Gastrocnemius medialis (tissue), 4 donors: ENCODE measurements at places on chromosomes 1 and 21. TPM values are rescaled to one million over a fixed set of nuclear protein-coding genes. Genes with fewer than 3 reads are reported as not detected.

- DNase-seq: no peak
These were observed 109.8 kb downstream of the TOMM20 start for GRCh38 chr1:235018720-235019444.

- no peak for DNase-seq
These were observed 216.3 kb upstream of the NR5A2 start for GRCh38 chr1:199811163-199811562.

GRCh38 chr1:39819091-39819812 lies 30.6 kb upstream of the BMP8B start:
- DNase-seq: no peak

GRCh38 chr1:31627930-31628559 lies 10.6 kb downstream of the HCRTR1 start:
- peak; percentile 86 for DNase-seq

- no peak for DNase-seq
These were observed 447.2 kb upstream of the NR5A2 start for GRCh38 chr1:199580300-199580699.

GRCh38 chr1:43619996-43620920 lies 29.7 kb upstream of the KDM4A start:
- DNase-seq: no peak

GRCh38 chr1:150268340-150268704 lies 494 bp downstream of the APH1A start:
- peak; percentile 65 for DNase-seq

DNA sequence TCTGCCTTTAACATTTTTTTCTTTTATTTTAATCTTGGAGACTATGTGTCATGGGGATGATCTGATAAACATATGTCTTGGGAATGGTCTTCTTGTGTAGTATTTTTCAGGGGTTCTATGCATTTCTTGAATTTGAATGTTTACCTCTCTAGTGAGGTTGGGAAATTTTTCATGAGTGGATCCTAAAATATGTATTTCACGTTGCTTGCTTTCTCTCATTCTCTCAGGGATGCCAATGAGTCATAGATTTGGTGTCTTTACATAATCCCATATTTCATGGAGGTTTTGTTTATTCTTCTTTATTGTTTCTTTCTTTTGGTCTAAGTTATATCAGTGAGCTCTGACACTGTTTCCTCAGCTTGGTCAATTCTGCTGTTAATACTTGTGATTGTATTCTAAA lies 1237.2 kb downstream of the PLA2G4A start:
- no peak for DNase-seq

DNA sequence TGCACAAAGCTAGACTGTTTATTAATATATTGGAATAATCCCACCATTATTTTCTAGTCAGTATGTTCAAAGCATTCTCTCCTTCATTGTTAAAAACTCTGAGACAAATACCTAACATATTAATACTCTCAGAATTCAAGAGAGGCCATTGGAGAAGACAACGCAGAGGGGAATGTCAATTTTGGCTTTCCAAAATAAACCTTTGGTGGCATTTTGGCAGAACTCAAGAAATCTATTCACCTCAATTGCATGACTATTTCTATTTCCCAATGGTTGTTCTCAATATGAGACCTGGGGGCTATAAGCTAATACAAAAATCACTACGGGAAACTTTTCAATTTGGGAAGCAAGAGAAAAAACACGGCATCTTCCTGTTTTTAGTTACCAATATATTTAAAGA lies 58.5 kb downstream of the RUSC1 start:
- no peak for DNase-seq

GRCh38 chr1:192786576-192786975 lies 22.3 kb upstream of the RGS2 start:
- no peak for DNase-seq

DNA sequence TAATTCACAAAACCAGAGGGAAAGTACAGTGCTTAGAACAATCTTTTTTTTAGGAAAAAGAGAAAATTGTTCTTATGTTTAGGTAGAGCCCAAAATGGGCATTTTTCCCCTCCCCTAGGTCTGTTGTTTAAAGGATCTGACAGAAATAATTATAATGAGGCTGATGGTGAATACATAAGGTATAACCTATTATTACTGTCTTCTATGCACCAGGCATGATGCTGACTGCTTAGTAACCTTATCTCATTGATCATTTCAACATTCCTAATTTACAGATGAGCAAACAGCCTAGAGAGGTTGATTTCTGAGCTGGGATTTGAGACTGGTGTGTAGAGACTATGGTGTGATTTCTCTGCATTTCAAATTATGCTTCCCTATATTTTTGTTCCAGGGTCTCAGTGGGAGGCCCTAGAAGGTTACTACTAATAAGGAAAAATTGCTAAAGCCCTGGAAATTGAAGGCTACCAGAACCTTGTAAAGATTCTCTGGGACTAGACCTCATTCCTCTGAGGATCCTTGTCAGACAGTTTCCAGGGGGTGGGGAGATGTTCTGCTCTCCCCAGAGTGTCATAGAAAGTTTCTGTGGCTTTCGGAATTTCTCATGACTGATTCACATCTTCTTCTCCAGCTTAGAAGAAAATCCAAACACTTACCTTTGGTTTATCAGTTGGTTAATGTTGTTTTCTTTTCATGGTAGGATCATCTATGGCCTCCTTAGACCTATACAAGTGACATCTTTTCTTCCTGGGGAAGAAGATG lies 44.9 kb downstream of the ROR1 start:
- DNase-seq: no peak

GRCh38 chr1:19083081-19083480 lies 126.6 kb upstream of the IFFO2 start:
- DNase-seq: no peak

- DNase-seq: no peak
These were observed 43.0 kb upstream of the TARDBP start for GRCh38 chr1:10969267-10969970.

GRCh38 chr1:22749503-22749902 lies 38.9 kb downstream of the EPHB2 start:
- DNase-seq: no peak

- DNase-seq: no peak
These were observed 78.9 kb upstream of the F3 start for GRCh38 chr1:94620345-94621031.

DNA sequence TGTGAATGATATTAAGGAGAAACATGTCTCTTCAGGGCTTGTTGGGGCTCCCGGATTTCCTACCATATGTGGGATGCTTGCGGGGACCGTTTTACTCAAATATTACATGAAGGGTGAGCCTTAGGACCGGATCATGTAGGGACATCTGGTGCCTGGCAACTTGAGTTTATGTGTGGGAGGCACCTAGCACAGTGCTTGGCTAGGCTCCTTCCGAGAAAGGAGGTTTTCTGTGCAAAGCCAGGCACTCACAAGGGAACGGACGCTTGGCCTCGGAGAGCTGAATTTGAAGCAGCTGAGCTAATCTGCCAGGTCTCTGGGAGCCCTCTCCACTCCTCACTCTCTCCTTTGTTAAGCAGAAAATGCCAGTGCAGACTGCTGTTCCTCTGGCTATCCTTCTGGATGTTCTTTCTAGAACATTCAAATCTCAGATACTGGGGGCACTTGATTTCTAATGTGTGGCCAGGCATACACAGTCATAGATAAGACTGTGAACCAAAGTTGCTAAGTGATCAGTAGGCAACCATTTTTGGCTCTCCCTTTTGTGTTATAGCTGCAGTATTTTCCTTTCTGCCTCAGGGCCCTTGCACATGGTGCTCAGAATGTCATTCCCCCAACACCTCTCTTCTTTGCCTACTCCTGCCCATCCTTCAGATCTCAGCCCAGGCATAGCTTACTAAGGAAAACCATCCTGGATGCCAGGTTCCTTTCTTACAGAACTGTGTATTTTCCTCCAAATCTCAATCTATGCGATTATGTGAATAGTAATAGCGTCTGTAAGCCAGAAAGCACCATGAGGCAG lies 216.6 kb upstream of the CSF3R start:
- DNase-seq: no peak

GRCh38 chr1:240591078-240591477 lies 20.9 kb downstream of the GREM2 start:
- no peak for DNase-seq

Gene RGS8
- total RNA-seq: not detected

Gene BRDT
- not detected for total RNA-seq

Gene MYBPH
- total RNA-seq: 260 TPM

Gene FAM131C
- not detected for total RNA-seq

Gene CSF3R
- 6.4 TPM for total RNA-seq

Gene ANGPTL1
- 61.7 TPM for total RNA-seq

Gene PYHIN1
- not detected for total RNA-seq

Gene NDUFS5
- 976 TPM for total RNA-seq

Gene MRPS21
- 27.8 TPM for total RNA-seq

Gene KCNH1
- 0.31 TPM for total RNA-seq

Gene KCNK2
- total RNA-seq: 0.56 TPM

Gene DYRK3
- 0.85 TPM for total RNA-seq

Gene CLDN14
- 0.20 TPM for total RNA-seq

Gene SELENBP1
- total RNA-seq: 36.9 TPM
